ENCODE measurements at places on chromosomes 12 and 14.

GRCh38 chr12:58804749-58805148 is 115.6 kb downstream of the LRIG3 start:
- DNase-seq, result no peak

DNA sequence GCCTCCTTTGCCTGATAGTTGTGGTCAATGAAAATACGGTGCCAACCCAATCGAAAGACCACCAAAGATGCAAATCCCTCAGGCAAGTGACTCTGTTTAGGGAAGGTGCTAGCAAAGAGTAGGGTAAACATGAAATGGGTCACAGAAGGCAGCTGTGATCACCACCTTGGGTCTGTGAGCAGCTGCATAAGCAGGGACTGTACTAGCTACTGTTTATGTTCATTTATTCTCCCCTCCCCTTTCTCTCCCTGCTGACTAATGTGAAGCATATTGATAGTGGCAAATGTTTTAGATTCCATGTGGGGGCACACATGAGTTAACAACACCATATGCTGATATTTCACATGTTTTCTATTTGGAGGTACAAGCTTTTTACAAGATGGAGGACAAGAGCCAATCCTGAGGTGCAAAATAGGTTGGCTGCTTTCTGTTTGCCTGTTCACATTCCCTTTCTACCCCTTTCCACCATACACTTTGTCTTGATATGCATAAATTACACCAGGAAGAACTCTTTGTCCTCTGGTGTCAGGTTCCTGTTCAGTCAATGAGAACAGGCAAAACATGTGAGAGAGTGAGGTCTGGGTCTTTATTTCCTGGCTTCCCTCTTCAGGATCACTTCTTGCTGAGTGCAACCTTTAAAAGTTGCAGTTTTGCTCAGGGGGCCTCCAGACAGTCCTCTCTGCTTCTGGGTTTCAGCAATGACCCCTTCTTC is 71.1 kb downstream of the AVPR1A start:
- DNase-seq, result no peak

DNA sequence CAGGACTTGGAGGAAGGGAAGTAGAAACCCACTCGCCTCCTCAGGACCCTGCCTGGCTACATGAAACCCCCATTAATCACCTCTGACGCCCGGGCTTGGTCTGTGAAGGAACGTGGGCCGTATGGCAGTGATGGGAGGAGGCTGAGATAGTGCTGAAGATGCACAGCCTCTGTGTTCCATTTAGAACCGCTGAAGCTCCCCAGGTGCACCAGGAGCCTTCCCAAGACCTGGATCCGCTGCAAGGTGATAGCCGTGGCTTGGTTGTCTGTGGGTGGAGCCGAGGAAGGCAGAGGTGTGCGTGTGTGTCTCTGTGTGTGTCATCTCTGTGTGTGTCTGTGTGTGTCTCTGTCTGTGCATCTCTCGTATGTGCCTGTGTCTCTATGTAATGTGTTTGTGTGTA is 293.1 kb downstream of the CACNA1C start:
- DNase-seq, result no peak

- no peak for DNase-seq
Observed at GRCh38 chr12:119230807-119231206, 52.1 kb downstream of the HSPB8 start.

GRCh38 chr12:45909041-45909713 is 81.2 kb downstream of the SCAF11 start:
- DNase-seq, result no peak

- DNase-seq, result no peak
Observed at GRCh38 chr12:81417056-81417455, 339.2 kb downstream of the ACSS3 start.

DNA sequence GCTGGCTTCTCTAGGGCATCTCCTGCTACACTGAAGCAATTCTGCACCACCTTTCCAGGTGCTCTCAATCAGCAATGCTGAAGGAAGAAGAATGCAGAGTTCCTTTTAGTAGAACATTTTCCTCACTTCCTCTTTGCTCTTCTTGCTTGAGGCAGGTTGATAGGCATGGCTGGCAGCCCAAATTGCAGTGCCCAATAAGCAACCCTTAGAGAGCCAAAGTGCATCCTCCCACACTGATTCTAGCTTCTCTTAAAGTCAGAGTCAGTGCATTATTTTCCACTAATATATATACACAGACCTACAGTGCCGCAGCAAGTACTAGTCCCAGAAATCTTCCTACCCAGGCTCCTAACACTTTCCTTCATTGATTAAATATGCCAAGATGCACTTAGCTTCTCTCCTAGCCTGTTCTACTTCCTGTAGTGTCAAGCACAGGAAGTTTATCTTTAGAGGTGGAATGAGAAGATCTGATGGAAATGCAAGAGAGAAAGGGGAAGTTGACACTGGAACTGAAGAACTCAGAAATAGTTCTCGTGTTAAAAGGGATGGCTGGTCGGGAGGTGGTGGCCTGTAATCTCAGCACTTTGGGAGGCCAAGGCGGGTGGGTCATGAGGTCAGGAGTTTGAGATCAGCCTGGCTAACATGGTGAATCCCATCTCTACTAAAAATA is 132.7 kb downstream of the SSPN start:
- DNase-seq, result no peak

DNA sequence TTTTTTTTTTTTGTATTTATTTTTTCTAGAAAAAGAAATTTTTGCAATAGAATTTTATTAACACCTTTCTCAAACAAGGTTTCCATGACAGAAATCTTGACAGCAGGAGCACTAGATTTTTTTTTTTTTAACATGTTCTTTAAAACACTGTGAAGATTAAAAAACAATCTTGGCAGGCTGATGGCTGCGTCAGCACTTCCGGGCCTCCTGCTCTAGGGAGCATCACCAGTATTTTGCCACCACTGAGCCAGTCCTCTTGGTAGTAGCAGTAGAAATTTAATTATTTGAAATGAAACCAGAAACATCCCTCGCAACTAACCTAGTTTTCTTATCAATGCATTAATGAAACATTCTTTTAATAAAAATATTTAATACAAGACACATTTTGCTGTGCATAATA is 99.6 kb downstream of the APAF1 start:
- no peak for DNase-seq

DNA sequence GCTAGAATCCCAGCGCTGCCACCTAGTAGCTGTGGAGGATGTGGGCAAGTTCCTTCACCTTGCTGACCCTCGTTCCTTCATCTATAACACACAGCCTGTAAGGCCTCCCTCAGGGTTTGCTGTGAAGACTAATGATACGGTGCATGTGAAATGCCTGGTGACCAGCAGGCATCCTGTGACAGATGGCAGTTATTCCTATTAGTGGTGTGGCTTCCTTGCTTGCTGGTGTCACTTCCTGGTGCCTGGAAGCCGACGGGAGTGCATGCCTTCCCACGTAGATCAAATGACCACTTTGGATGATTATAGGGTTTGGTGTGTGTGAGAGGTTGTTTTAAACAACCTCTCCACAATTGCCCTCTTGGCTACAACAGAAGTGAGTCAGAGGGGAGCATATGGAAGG is 894.9 kb downstream of the VRK1 start:
- DNase-seq, result no peak

DNA sequence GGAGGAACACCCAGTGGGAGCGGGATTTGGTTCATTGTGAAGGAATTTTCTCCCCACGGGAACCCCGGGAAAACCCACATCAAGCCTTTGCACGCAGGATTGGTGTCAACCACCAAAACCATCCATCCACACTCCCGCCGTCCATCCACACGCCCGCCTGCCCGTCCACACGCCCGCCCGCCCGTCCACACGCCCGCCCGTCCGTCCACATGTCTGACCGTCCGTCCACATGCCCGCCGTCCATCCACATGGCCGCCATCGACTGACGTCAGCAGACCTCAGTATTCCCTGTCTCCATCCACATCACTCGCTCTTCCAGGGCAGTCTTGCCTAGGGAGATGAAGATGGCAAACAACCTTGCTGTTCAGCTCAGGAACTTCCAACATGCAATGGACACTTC is 6.7 kb upstream of the GPR132 start:
- no peak for DNase-seq

GRCh38 chr14:93184391-93185348 is at the start of the genes LYSET and MOAP1:
LYSET (plus strand) TSS chr14:93185317; CDS start chr14:93185406, 89 bp downstream.
MOAP1 (minus strand) TSS chr14:93184897; CDS start chr14:93184242, 655 bp downstream.
- peak; percentile 53 for DNase-seq

GRCh38 chr12:132360906-132361777 is 31.8 kb upstream of the GALNT9 start:
- no peak for DNase-seq

DNA sequence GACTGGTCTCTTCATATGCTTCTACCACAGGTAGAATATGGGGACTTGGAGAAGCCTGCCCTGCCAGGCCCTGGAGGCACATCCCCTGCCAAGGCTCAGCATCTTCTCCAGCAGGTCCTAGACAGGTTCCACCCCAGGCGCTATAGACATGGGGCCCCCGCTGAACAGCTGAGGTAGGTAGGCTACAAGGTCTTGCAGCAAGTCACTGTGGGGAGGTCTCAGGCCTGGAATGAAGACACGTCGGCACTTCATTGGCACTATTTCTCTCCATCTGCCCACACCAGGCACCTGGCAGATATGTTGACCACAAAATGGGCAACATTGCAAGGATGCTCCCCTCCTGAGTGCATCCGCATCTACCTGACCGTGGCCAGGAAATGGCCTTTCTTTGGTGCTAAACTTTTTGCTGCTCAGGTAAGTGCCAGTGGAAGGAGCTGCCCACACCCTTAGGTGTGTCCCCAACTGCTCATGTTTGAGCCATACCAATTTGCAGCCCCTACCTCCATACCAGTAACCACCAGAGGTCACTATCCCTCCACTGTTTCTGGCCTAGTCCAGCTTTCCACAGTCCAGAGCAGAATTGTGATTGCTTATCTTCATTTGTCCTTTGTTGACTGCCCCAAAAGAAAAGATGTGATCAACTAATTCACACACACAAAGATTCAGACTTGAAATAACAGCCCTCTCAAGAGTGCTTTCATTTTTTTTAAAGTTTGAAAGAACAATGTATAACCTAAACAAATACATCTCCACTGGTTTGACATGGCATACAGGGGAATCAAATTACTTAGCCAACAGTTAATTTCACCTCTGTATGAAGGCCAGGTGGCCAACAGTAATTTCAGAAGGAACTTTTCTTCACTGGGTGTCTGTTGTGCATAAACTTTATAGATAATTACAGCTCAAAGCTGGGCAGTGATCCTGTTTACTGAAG is 16.1 kb downstream of the PIGH start:
- DNase-seq, result no peak

GRCh38 chr12:68446901-68447796 is 115.0 kb upstream of the MDM1 start:
- no peak for DNase-seq

- DNase-seq, result no peak
Observed at GRCh38 chr14:29320286-29320685, 553.7 kb downstream of the FOXG1 start.

- DNase-seq, result no peak
Observed at GRCh38 chr12:109527489-109528123, 45.7 kb downstream of the MMAB start.

DNA sequence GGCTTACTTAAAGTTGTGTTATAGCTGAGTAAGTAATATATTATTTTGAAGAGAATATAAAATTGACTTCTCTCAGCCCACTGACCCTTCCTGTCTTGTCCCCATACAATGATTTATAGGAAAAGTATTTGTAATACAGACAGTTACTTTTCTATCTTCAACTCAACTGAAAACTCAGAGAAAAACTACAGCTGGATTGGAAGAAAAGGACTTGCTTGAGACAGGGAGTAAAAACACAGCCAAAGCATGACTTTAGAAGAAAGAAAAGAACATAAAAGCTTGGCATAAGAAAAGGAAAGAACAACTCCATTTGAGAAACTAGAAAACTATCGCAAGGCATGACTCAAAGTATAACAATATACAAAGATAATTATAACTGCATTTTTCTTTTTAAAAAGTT is 57.5 kb downstream of the MSRB3 start:
- no peak for DNase-seq

DNA sequence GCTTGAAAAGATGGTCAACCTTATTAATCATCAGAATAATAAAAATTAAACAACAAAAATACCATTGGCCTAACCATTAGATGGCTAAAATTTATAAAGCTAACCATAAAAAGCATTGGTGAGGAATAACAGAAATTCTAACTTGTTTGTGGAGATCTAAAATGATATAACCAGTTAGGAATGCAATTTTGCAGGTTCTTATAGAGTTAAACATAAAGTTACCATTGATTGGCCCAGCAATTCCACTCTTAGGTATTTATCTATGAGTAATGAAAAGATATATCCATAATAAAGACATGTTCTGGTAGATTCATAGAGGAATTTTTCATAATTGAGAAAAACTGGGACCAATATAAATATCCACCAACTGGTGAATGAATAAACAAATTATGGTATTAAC is 1098.6 kb downstream of the FSCB start:
- DNase-seq, result no peak

GRCh38 chr14:104977681-104978653 is at the start of gene AHNAK2:
AHNAK2 (minus strand) TSS chr14:104978374; CDS start chr14:104978237, 137 bp downstream.
- DNase-seq, result no peak

DNA sequence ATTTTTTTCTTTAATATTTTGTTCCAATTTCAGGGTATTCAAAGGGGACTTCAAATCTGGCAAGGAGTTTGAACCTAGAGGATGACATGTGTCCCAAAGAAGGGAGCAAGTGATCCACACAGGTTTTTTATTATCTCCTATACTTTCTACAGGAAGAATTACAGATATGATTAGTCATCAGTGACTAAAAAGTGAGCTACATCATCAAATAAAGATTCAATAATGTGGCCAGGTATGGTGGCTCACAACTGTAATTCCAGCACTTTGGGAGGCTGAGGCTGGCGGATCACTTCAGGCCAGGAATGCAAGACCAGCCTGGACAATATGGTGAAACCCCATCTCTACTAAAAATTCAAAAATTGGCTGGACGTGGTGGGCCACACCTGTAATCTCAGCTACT is 24.2 kb downstream of the GLT8D2 start:
- no peak for DNase-seq

DNA sequence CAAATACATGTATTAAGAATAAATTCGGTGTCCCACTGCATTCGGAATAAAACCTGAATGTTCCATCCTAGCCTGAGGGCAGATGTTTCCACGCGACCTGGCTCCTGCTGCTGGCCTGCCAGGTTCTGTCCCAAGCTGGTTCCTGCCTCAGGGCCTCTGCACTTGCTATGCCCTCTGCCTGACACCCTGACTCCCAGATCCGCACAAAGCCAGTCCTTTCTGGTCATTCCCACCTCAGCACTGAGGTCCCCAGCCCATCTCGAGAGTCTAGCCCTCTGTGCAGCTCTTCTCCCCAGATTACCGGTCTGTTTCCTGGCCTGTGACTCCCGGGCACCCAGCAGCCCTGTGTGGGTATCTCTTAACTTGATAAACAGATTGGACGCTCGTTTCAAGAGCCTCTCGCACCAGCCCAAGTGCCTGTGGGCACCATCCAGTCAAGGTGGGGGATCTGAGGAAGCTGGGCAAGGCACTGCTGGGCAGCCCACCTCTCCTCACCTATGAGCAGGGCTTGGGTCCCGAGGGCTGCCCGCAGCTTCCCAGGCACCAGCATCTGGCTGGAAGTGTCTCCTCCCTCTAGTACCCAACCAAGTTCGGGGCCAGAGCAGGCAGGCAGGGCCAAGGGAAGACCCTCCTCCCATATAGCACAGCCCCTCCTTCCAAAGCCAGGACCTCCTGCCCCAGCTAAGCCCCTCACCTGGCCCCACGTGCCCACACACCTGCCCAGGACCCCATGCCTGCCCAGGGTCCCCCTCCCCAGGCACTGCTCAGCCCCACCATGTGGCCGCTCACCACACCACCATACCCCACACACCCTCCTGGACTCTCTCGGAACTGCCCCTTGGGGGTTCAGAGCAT is 132.2 kb downstream of the NCOR2 start:
- no peak for DNase-seq

Measured in NCI-H446 (cell line).